Uterine smooth muscle cell (primary cell): ENCODE measurements at places on chromosomes 1 and 21. TPM values are rescaled to one million over a fixed set of nuclear protein-coding genes. Genes with fewer than 3 reads are reported as not detected.

The REN gene
- 0.62 and 0.77 TPM in 2 replicates for total RNA-seq

The SLC6A9 gene
- total RNA-seq, result 2.3 and 7.6 TPM in 2 replicates

The CNKSR1 gene
- total RNA-seq, result 0.22 TPM in 1 of 2 replicates, not detected in the other

The TRPM2 gene
- under 0.01 TPM in 1 of 2 replicates, not detected in the other for total RNA-seq

The CA6 gene
- total RNA-seq, result not detected in 2 replicates

The TRIM46 gene
- total RNA-seq, result 3.9 and 4.9 TPM in 2 replicates
